ENCODE measurements at places on chromosomes 7 and 10.

- DNase-seq: no peak
Observed at GRCh38 chr10:118020365-118020764, 26.4 kb downstream of the RAB11FIP2 start.

DNA sequence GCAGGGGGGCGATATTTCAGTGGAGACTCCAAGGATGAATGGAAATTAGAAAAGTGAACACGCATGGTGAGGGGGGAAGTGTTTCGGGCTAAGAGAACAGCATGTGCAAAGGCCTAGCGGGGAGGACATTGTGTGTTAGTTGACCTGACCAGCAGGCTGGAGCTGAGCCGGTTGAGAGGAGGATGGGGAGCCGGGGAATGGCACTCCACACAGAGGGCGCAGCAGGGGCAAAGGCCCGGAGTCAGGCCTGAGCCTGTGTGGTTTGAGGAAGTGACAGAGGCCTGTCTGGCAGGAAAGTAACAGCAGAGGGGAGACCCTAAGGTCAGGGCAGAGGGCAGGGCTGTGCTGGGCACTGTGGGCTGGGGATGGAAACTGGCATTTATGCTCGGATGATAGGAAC lies 83.2 kb upstream of the ZNF479 start:
- DNase-seq: no peak

- DNase-seq: no peak
Observed at GRCh38 chr10:61898435-61898778, 3.1 kb upstream of the ARID5B start.

DNA sequence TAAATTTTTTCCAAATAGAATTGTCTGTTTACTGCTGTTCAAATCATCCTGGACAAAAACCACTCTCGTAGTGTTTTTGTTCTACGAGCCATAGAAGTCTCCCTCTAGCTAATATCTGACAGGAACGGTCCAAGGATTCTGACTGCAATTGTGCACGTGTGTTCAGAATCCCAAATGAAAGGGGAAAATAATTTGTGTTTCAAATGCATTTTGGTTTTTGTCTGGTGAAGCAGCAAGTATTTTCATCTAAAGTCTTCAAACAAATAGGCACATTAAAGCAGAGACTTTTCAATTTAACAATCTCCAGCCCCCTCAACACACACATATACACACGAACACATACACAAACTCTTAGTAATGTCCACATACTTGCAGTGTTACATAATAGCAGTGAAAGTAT lies 475 bp downstream of the NEUROD6 start:
- no peak for DNase-seq

DNA sequence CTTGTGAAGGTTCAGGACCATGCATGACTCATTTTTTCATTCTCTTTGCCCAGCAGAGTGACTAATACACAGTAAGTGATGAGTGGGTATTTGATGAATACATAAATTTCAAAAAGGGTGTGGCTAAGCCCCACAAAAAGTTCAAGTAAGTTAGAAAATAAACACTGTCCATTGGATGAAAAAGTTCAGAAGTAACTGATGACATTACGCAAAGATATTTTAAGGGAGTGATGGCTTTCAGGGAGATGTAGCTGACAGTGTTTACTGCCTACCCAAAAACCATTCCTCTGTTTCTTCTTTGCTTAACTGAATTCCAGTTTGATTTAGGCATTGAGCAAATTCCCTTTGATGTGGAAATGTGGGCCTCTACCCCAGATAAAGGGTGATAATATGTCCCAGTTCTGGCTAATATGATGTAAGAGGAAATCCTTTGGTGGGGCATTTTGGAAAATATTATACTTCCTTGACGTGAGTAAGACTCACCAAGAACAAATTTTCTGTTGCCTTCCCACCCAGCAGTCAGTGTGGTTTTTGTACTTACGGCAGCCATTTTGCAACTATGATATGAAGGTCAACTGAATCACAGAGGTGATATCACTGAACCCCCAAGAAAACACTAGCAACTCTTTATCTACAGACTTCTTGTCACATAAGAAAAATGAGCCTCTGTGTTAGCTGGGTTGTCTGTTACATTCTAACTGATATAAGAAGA lies 29.0 kb upstream of the EBLN1 start:
- peak; percentile 80 for DNase-seq

DNA sequence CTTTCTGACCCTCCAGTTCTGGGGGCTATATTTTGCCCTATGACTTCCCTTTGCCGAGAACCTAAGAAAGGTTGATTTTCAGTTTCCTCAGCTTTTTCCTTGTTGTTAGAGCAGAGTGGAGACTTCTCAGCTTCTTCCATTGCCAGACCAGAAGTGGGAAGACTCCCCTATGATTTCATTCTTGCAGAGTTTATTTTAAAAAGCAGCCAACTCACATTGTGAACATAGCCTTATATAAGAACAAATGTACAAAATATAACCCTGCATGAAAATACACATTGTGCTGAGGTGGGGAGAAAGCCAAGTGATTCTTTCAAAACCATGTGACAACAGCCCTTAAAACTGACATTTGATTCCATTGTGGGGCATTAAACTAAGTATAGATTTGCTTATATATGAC lies 33.8 kb upstream of the FZD8 start:
- no peak for DNase-seq

DNA sequence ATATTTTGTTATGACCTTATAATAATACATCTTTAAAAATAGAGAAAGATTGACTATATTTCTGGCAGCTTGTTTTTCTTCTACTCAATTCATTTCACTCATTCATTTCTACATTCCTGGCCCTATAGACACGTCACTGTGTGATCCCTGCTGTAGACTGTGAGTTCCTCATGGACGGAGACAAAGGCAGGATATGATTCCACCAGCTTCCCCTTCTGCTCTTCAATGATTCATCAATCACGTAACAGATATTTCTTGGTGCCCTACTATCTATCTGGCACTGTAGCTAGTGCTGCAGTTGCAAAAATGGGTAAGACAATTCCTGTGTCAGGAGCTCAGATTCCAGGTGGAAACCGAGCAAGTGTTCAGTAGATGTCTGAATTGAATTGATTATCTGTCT lies 415.0 kb downstream of the SFMBT2 start:
- no peak for DNase-seq

GRCh38 chr10:95706573-95706972 lies 12.8 kb upstream of the TCTN3 start:
- DNase-seq: no peak

Data from CD4-positive, alpha-beta T cell treated with Interleukin-2 at 100 ng/mL for 4 hours (primary cell).